ENCODE measurements at places on chromosomes 6 and 20. TPM values are rescaled to one million over a fixed set of nuclear protein-coding genes. Genes with fewer than 3 reads are reported as not detected.

DNA sequence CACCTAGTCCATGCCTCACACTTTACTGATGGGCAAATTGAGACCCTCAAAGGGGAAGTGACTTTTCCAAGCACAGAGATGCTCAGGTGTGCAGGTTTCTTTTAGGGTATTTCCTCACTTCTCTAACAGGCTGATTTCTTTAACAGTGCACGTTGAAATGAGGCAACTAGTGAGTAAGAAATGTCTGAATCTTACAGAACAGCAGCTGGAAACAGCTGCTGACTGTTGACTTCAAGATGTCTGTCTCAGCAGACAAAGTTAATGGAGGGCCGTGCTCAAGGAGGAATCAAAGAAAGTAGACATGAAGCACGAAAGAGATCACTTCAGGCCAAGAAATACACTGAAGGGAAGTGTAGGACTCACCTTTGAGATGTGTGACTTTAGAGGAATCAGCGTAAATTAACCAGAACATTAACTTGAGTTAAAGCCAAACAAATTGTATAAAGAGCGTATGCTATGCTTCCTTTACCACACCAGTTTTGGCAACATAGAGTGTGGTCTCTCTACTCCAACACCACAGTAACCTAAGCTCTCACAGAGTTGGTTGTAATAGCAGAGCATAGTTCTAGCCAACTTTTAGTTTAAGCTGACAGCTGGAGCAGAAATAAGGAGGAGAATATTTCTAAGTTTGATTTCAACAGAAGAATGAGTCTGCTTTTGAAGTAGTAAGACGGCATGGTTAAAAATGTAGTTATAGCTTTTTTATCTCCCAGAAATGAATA lies 60.9 kb downstream of the SAMD3 start:
- DNase-seq = no peak

GRCh38 chr20:21808863-21809664 lies 103.6 kb downstream of the PAX1 start:
- DNase-seq = peak; percentile 15

GRCh38 chr6:86017236-86017635 lies 374.6 kb upstream of the SYNCRIP start:
- DNase-seq = no peak

- DNase-seq = no peak
These were observed 770.3 kb upstream of the SLC35B3 start for GRCh38 chr6:9205645-9206044.

DNA sequence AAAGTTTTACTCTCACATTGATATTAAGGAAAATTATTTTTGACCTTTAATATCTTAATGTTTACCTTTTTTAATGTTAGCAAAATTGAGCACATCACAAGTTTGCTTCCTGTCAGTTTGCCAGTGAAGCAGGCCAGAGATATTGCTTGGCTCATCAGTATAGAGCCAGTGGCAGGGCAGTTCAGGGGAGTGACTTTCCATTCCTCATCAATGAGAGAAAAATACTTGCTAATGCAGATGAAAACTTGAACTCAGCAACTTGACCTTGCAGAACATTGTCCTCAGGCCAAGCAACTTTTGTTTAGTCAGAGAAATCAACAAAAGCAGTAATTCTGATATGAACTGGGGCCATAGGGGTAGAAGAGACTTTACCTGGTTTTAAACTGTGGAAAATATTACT lies 6.9 kb downstream of the TAB2 start:
- no peak for DNase-seq

DNA sequence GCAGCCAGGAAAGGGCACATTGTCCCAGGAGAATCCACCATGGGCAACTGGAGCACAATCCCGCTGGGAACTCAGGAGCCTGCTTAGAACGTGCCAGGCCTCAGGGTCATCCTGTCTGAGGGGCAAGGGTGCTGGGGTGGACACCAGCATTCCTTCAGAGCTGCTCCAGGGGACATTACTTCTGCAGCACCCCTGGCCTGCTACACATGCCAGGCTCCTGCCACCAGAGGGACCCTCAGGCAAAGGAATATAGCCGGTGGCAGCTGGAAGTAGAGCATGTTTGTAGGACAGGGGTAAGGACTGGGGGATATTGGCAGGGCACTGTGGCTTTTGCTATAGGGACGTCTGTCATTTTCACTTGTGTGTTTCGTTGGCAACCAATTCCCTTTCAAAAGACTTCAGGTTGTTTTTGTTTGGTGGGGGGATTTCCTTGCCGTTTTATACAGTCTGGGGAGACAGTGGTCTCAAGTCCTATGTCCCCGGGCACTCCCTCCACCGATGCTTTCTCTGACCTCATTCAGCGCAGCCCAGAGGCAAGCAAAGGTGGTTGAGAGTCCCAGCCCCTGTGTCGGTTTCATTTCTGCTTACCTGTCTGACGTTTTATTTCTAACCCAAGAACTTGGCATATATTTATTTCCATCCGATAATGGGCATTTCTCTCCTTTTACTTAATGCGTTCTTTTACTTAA lies 130.8 kb downstream of the JPH2 start:
- peak; percentile 65 for DNase-seq

DNA sequence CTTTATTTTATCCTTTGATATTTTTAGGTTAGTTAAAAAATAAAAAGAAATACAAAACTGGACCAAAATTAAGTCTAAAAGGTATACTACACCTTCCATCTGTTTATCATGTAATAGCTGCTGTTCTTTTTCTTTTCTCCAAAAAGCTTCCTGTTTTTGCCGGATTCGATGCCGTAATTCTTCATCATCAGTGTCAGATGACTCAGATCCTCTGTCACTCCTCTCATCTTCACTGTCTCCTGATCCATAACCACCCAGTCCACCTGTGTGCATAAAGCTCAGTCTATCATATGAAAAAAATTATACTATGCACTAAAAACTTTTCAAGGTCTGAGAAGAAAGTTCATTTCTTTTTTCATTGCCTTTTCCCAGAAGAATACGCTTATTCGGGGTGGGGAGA lies 8.5 kb upstream of the COQ3 start:
- no peak for DNase-seq

DNA sequence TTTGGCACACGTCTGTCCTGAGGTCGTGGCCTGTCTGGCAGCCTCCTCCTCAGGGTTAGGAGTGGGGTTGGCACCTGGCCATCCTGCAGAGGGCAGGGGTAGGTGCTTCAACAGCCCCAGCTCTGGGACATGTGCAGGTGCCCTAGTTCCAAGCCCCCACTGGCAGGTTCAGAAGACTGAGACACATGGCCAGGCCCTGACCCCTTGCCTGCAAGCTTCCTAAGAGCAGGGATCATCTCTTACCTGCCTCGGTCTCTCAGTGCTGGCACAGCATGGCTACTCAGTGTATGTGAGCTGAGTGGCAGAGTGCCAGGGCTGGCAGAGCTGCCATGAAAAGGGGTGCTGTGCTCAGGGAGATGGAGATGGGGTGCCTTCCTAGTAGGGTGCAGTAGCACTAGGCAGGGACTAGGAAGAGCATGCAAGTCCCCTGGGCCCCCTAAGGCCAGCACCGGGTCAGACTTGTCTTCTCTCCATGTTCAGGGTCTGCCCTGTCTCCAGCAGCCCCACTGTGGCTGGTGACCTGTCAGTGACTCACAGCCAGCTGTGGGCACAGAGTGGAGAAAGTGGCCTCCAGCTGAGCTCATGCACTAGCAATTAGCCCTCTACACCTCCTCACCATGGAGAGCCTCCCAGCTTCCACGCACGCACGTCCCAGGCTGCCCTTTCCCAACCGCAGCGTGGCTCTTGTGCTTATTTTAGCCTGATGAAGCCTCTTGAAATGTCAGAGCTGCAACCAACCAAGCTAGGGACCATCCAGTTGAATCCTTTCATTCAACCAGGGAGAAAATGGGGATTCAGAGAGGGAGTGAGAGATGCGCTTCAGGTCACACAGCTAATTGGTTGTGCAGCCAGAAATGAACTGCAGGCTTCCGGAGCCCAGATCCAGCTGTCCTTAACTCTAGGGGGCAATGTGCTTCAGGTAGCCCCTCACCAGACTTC lies 116.6 kb downstream of the MRPL14 start:
- no peak for DNase-seq

GRCh38 chr6:10963113-10963512 lies 76.3 kb downstream of the SYCP2L start:
- DNase-seq = no peak

NR2E1 gene
- not detected for total RNA-seq

GRCh38 chr6:170147832-170148708 lies 142.8 kb downstream of the DLL1 start:
- peak; percentile 35 for DNase-seq

GRCh38 chr6:5045416-5045815 lies 39.7 kb upstream of the PPP1R3G start:
- DNase-seq = no peak

DNA sequence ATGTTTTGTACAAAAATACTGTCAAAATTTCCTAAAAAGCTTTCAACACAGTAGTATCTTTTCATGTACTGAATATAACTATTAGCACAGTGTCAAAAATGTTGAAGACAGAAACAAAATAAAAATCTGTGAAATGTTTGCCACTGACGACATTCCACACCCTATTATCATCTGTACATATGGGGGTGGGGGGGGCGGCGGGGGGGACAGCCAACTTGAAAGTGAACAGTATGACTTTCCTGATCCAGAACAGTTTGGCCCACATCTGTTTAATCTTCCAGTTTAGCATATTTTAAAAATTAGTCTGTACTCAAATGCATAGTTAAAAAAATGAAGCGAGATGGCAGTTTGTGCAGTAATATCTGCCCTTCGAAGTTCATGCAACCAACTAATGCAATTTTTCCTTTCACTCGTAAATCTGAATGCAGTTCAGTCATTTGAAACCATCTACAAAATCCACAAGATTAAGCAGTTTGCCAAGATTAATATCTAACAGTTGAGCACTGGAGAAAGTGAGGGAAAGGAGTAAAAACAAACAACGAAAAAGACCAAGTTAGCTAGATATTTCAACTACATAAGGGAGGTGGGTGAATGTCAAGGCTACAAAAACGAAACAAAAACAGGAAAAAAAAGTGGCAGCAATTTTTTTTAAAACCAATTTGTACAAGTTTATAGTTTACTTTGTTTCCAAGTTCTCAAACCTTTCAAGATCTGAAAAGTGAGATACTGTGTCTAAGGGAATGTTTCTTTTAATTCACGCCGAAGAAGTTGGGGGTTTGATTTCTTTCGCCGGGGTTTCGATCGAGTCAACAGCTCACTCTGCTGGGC lies 1.9 kb downstream of the CITED2 start:
- DNase-seq = no peak

- DNase-seq = no peak
These were observed 628.0 kb upstream of the AGPAT4 start for GRCh38 chr6:161901740-161902426.

- DNase-seq = no peak
These were observed 5.7 kb upstream of the DEFB129 start for GRCh38 chr20:221258-221830.

- DNase-seq = no peak
These were observed 2.6 kb downstream of the SAMD5 start for GRCh38 chr6:147510929-147511590.

- DNase-seq = no peak
These were observed 19.6 kb downstream of the MYLIP start for GRCh38 chr6:16148498-16148897.

- no peak for DNase-seq
These were observed 122.1 kb downstream of the CD164 start for GRCh38 chr6:109260126-109260525.

GRCh38 chr6:446418-447366 lies 55.1 kb downstream of the IRF4 start:
- peak; percentile 71 for DNase-seq

DNA sequence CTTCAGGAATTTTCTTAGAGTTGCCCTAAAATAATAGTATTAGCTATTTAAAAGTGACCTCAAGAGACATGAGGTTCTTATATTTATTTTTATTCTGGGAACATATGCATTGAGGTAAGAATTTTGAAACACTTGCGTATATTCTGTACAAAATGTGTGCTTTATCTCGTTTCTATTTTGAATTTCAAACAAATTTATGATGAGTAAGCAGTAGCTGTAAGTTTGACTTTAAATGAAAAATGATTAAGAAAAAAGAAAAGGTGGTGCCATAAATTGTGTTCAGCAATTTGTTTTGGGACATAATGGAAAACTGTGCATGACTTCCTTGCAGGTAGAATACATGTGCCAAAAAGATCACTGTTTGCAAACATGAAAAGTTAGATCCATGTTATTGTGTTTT lies 433.1 kb upstream of the PLCB4 start:
- DNase-seq = no peak

- no peak for DNase-seq
These were observed 31.3 kb downstream of the KCNK15 start for GRCh38 chr20:44776980-44777379.

CAP2 gene
- total RNA-seq = not detected

DNA sequence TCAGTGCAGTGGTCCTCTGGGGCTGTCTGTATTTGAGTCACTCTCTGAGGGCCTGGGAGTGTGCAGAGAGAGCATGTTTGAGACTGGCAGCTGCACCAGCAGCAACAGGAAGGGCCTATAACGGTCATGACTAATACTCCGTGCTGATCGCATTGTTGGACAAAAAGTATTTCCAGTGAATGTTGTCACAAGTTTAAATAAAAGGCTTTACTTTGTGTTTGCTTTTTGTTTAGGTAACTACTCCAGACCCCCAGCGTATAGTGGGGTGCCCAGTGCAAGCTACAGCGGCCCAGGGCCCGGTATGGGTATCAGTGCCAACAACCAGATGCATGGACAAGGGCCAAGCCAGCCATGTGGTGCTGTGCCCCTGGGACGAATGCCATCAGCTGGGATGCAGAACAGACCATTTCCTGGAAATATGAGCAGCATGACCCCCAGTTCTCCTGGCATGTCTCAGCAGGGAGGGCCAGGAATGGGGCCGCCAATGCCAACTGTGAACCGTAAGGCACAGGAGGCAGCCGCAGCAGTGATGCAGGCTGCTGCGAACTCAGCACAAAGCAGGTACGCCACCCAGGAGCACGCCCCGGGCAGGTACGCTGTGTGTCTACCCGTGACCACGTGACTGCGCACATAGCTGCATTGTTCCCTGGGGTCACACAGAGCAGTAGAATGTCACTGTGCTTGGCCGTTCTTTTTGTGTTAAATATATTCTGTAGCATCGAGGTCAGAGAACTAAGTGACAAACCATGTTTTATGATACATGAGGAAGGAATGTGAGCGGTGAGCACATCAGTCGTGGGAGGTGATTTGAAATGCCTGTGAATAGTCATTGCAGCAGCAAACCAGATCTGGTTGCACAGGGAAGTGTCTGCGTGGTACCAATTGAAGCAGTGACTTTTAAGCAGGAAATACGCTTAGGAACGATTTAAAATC lies 174.7 kb downstream of the TMEM242 start:
- no peak for DNase-seq

- DNase-seq = peak; percentile 59
These were observed 797 bp downstream of the SMIM13 start for GRCh38 chr6:11094411-11094851.

OOEP gene
- not detected for total RNA-seq

DNA sequence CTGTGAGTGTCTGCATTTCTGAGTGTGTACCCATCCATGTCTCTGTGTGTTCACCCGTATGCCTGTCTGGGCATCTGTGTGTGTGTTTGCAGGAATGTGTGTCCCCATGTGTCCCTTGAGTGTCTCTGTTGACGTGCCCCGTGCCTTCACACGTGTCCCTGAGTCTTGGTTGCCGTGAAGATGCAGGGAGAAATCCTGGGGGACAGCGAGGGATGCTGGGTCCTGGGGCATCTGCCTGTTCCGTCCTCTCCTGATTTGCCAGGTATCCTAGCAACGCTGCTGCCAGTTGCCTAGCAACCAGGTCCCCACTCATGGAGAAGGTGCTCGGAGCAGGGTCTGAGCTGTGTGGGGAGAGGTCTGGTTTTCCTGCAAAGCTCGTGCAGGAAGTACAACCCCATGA lies 6.0 kb upstream of the LKAAEAR1 start:
- DNase-seq = no peak
